ENCODE measurements at places on chromosomes 7 and 10.

- no peak for DNase-seq
These were observed 134.1 kb downstream of the ADARB2 start for GRCh38 chr10:1603181-1603580.

GRCh38 chr10:84247496-84247895 is 2.6 kb downstream of the RGR start:
- no peak for DNase-seq

DNA sequence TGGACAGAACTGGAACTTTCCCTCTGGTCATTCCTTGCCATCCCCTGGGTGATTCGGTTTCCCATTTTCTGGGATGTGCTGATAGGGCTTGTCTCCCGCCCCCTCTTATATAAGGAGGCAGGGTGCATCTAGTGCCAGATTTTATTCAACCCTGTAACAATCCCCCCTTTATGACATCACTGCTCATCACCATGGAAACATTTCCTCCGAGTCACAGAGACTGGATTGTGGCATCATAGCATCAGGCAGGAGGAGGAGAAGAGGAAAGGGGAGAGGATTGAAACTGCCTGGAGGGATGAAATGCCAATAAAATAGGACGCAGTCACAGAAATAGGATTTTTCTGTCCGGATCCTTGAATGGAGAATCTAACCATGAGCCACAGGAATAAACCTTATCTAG is 25.0 kb downstream of the SORCS3 start:
- DNase-seq: no peak

GRCh38 chr10:17907641-17908040 is 44.1 kb upstream of the SLC39A12 start:
- DNase-seq: no peak

GRCh38 chr10:126895214-126895781 is 9.9 kb upstream of the DOCK1 start:
- DNase-seq: no peak

- no peak for DNase-seq
These were observed 58.8 kb upstream of the AKR1E2 start for GRCh38 chr10:4767033-4767814.

GRCh38 chr10:75951627-75952026 is 520.2 kb downstream of the LRMDA start:
- DNase-seq: no peak

DNA sequence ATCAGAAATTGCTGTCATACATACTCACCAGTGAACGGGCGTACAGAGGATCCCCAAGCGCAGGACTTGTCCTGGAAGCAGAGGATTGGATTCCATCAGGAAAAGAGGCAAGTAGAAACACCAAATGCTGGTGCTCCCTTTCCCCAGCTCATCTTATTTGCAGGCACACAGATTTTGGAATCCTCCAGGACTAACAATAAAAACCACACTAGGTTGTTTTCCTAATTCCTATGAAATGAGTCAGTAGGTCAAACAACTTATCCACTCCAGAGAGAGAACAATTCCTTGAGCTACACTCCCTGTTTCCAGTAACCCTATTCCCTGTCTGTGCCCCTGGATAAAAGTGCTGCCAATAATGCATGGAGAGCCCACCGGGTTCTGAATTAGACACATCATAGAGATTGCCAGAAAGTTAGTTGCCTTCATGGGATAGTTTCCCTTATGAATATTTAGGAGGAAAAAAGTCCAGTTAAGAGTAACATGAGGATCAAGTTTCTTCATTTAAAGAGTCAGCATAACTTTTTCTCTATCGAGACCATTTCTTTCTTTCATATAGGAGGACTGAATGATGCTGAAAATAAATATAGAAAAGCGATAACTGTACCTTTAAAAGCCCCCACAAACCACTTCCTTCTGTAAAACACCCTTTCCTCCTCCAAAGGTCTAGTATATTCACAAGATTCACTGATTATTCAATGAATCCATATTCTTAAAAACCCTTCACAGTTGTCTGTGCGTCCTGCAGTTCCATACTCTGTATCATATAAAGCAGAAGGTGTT is 178.3 kb upstream of the KLF14 start:
- DNase-seq: no peak

- DNase-seq: no peak
These were observed 28.4 kb downstream of the PLXNA4 start for GRCh38 chr7:132547821-132548220.

GRCh38 chr7:16431646-16432424 is 10.5 kb upstream of the CRPPA start:
- no peak for DNase-seq

DNA sequence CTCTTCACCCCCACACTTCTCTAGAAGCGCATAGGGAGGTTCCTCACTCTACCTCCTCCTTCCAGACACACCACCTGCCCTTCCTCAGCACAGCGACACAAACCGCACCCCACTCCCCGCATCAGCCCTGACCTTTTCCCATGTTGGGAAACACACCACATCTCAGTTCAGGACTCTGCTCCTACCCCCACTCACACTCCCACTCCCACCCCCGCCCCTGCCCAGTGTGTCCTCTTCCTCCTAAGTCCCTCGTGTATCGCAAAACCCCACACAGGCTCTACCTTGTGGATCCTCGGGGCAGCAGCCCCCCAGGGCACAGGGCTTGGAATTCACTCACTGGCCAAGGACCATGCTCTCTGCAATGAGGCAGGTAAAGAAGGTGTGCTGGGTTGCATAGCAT is 4.2 kb upstream of the AOC1 start:
- no peak for DNase-seq

DNA sequence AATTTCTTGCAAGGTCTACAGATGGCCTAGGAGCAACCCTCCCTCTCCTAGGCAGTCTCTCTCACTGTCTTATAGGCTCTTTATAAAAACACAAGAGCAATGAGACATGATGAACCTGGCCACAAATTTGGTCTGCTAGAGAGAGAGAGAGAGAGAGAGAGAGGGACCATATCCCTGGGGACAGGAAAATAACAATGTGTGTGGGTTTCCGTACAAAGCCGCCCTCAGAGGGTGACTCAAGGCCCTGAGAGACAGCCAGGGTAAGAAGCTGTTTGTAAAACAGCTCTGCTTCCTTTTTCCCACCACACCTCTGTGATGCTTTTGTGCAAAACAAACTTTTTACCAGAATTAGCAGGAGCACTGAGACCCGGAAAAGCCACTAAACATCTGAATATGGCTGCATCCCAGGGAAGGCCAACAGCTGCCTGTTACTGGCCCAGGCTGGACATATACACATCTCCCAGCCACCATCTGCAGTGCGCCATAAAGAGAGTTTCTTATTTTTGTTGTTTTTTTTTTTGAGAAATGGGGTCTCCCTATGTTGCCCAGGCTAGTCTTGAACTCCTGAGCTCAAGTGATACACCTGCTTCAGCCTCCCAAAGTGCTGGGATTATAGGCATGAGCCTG is 18.4 kb downstream of the GIMAP5 start:
- DNase-seq: no peak

DNA sequence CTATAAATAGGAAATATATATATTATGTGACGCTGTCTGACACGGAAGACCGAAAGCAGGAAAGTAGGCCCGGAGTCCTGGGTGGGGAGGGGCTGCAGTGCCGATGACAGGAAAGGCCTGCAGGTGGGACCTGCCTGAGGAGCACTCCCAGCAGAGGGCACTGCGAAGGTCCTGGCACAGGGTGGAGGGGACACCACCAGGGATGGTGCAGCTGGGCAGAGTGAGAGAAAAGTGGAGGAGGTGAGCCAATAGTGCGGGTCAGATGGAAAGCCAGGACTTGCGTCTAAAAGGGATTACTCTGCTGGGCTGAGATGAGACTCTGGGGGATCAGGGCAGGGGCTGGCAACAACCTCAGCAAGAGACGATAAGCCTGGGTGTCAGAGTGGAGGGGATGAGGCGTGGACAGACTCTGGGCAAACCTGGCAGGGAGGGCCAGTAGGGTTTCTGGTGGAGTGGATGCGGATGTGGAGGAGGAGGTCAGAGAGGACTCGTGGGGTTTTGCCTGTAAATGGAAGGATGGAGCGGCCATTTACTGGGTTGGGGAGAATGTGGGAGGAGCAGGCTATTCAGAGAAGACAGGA is 118.2 kb upstream of the ZNF746 start:
- DNase-seq: no peak

- DNase-seq: no peak
These were observed 41.1 kb upstream of the STMP1 start for GRCh38 chr7:135620980-135621850.

DNA sequence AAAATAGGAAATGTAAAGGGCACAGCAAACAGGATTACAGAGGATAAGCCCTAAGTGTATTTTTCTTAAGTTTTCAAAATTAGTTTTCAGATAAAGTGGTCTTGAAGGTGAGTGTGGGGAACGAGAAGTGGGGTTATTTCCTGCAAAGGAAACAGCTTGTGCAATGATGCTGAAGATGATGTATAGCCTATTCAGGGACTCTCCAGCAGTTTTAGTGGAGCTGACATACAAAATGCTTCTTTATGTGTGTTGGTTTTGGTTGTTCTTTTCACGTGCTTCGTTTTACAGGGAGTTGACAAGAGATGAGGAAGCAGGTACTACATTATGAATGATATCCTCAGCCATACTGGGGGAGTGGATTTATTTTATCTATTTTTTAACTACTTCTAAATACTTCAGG is 20.5 kb downstream of the CASD1 start:
- DNase-seq: no peak

GRCh38 chr10:3803295-3803926 is 18.4 kb upstream of the KLF6 start:
- no peak for DNase-seq

DNA sequence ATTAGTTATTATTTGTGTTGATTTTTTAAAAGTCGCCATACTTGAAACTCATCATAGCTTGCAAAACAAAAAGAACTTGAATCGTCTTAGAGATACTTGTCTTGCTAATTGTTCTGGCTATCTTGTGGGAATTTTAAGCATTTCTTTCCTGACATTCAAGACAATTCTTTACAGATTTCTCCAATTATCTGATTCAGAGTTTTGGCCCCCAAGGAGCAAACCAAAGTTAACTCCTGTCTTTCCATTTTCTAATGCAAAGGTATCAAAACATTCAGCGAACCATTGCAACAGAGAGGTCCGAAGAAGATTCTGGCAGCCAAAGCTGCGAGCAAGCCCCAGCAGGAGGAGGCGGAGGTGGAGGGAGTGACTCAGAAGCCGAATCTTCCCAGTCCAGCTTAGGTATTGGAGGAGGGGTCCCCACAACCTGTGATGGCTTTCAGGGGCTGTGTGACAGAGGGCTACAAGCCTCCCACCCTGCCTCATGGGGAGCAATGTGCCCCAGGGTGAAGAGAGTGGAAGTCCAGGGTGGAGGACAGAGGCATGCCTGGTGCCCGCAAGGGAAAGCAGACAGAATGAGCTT is 119.4 kb upstream of the STK17A start:
- DNase-seq: no peak

DNA sequence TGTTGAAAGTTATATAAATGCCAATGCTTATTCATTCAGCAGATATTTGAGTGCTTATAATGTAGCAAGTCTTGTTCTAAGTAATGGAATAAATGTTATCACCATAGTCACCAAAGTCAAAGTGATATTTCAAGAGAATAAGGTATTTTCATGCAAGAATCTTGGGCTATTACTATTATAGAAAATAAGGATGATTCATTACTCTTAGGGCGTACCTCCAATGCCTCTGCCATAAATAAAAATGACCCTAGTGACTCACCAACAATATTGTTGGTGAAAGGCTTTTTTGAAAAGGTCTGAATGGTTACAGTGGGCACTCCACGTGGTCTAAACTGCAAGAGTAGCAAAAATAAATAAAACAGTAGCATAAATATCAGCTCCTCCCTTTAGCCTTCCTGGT is 68.4 kb downstream of the RALA start:
- no peak for DNase-seq

GRCh38 chr10:120485946-120486345 is 28.9 kb downstream of the PLPP4 start:
- no peak for DNase-seq

GRCh38 chr10:128124813-128125403 is 1.3 kb downstream of the MKI67 start:
- DNase-seq: no peak

DNA sequence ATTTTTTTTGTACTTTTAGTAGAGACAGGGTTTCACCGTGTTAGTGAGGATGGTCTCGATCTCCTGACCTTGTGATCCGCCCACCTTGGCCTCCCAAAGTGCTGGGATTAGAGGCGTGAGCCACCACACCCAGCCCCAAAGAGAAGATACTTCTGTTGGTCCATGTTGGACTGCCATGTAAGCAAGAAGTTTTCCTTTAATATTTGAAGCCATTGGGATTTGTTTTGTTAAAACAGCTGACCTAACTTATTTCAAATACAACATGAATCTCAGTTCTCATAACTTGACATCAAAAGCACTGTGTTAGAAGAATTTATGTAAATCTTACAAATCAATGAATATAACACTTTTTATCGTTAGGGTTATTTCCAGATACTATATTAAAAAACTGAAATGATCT is 302.4 kb downstream of the SDHAF3 start:
- no peak for DNase-seq

GRCh38 chr7:113657603-113658002 is 261.2 kb downstream of the PPP1R3A start:
- no peak for DNase-seq

DNA sequence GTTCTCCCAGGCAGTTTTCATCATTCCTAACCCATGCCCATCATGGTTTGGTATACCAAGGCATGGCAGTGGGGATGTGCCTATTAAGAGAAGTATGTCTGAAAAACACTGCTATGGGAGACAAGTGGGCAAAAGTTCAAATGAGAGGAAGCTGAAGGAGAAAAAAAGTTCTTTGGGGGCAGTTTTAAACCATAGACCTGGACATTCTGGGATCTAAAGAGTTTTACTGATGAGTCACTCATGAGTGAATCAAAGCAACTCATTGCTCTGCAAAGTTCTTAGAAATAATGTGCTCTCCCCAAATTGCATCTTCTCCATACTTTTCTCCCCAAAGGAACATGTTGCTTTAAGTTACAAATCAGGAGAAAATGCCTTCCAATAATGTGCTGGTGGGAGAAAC is 256.9 kb upstream of the MTPN start:
- no peak for DNase-seq

All from stimulated activated CD4-positive, alpha-beta T cell treated with anti-CD3 and anti-CD28 coated beads, Interleukin-1b, Interleukin-23, amount 100 ng/mL, for 4 hours (primary cell).